GOT3 (cell line): ENCODE measurements at places on chromosomes 2 and 18.

DNA sequence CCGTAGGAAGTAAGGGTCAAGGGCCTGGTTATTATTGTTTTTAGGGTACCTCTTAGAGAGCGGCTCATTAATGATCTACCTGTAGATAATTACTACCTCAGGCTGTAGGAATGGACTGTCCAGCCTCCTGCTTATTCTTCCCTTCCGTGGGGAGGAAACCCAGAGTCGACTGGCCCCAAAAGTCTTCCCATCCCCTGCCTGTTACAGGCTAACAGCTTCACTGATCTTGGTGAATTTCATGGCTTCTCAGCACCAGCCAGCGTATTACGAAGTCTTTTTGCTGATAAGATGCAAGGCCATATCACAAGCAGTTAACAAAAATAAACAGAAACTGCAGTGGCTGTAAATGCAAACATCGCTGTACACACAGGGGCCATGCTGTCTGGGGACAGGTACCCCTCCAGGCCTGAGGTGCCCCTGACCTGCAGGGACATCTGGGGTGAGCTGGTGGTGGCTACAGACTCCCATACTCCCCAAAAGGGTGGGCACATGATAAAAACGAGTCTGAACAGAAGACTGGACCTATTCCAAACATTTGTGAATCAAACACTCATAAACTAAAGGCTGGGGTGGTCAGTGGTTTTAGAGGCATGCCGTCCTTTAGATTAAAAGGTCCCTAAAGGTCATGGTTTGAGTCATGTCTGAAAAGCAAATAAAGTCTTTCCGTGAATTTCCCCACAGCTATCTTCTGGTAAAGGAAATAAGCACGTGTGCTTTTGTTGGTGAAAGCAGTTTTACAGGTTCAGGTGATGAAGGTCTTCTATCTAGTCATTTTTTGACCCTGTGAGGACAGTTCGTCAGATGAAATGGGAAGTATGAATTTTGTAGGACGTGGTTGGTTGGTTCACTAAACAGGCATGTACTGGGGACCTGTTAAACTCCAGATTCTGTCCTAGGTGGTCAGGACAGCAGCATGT, 36.7 kb downstream of the TTC39C start:
- no peak for DNase-seq

GRCh38 chr18:48575658-48576456, 37.0 kb downstream of the CTIF start:
- no peak for DNase-seq

DNA sequence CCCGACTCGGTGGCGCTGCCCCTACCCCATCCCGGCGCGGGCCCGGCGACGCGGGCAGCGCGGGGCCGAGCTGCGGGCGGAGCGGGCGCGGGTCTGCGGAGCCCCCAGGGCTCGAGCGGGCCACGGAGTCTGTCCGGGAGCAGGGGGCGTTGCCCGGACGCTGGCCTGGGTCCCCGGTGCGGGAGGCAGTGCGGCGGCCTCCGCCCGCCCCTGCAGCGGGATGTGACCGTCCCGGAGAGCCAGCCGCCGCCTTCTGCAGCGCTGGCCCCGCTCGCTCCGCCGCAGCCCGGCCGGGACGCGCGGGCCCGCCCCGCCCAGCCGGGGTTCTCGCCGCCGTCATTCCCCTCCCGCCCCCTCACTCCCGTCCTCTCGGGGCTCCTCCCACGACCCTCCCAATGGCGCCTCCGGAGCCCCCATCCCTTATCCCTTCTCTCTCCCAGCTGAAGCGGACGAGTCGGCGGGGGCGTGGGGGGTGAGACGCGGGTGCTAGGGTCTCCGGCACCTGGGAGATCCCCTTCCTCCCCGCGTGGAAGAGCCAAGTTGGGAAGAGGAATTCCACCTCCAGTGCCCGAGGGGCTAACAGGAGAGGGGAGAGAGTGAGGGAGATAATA, at the start of gene FNDC4:
FNDC4 (minus strand) TSS at position 257 of the 611 bp plus-strand sequence. CDS start 521 bp downstream, outside the sequence.
- no peak for DNase-seq

- DNase-seq, result no peak
Observed at GRCh38 chr2:187360286-187360685, 87.8 kb downstream of the CALCRL start.

DNA sequence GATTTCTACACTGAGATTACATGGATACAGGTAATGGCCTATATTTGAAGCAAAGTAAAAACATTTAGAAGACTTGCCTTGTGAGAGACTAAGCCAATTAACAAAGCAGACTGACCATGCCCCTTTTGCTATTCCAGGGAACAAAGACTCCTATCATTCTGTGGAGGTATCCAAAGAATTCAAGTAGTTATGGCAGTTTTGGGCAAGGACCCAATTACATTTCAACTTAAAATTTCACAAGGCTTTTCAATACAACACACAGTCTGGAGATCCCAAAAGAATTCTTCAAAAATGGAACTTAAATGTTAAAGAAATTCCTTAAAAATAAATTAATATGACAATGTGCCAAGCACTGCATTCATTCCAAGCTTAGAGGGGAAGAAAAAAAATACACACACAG, 109.2 kb upstream of the CHRNA1 start:
- no peak for DNase-seq

DNA sequence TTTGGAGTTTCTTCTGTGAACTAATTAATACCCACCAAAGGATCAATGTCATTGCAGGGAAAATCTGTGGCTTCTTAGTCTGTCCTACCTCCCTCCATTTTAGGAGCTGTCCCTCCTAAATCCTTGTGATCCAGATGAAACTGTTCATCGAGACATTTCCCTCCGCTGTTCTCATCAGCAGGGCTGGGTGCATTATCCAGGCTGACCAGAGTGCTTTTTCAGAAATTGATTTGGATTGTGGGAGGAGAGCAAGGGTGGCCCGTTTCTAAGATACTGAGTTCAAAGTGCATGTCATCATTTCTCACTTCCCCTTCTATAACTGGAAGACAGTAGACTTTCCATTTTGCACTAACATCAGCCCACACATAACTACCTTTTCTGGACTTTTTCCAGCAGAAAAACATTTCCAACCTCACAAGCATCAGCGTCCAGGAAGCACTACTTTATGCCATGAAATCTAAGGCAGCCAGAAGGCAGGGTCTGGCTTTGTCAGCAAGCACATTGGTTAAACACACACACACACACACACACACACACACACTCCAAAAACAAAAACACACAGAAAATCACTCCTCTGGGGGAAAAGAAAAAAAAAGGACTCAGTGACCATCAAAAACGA, 94.1 kb downstream of the ANKRD44 start:
- no peak for DNase-seq
